ENCODE measurements at places on chromosomes 1 and 21.

DNA sequence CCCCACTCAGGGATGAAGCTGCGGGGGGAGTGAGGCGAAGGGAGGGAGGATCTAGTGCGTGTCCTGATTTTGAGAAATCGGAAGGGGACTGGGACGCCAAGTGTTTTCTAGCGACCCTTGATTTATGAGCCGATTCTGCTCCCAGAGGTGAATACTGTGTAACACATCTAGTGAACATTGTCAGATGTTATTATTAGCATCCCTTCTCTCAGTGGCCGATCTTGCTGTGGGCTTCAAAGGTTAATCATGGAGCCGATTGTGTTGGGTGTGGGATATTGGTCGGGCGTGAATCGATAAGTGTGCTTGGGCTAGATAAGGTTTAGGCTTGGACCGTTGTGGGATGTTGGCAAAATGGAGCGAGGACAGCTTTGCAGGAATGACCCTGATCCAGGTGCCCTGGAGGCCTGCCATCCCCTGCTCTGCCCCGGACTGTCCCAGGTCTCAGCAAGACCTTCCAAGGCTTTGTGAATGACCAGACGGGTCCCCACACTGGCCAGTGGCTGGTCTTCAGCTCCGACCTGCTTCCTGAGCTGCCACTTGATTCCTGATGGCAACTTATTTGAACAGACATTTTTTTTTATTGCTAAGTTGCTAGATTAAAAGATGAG lies 2.2 kb downstream of the AJAP1 start:
- no peak for DNase-seq

- DNase-seq, result no peak
Measured at GRCh38 chr1:93177991-93178390, 2.2 kb downstream of the TMED5 start.

DNA sequence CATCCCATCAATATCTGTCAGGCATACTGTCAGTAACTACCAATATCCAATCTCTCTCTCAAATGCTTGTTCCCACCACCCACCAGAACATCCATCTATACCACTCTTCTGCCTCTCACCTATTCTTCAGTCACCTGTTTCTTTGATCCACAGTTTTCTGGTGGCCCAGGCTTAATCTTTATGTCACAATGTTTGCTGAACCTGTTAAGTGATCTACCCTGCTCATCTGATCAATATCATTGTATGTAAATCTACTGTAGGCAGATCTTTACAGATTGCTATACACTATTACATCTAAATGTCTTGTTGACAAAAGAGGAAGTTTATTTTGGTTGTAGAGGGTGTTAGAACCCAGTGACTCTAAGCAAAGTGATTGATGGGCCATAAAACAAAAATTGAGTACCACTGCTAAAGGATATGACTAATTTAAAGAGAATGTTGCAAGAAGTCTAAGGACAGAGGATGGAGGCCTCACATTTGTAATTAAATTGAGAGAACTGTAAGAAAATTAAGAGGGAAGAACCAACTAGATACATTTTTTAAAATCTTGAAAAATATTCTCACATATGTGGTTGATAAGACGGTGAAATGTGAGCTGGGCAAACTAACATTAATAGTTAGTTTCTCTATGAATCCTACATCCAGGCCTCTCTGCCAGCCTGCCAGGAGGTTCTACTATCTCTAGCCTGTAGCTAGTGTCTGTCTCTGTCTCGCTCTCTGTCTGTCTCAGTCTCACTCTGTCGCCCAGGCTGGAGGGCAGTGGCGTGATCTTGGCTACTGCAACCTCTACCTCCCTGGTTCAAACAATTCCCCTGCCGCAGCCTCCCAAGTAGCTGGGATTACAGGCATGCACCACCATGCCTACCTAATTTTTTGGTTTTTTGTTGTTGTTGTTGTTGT lies 34.1 kb downstream of the EGLN1 start:
- DNase-seq, result peak; percentile 30

DNA sequence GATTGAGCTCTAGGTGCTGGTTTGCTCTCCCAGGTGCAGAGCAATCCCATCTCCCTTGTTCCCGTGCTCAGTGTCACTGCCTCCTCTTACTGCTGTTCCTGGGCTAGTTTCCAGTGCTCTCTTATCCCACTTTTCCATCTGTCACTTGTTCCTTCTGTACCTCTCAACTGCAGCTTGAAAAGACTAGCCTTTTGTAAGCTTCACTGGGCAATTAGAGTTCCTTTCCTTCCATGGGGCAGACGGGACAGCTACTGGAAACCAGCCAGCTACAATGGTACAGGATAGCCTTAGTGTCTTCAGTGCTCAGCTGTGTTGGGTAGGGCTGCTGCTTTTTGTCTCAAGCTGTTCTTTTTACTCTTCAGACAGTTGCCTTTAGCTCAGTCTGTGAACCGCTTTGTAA lies 31.6 kb downstream of the AGT start:
- DNase-seq, result no peak

DNA sequence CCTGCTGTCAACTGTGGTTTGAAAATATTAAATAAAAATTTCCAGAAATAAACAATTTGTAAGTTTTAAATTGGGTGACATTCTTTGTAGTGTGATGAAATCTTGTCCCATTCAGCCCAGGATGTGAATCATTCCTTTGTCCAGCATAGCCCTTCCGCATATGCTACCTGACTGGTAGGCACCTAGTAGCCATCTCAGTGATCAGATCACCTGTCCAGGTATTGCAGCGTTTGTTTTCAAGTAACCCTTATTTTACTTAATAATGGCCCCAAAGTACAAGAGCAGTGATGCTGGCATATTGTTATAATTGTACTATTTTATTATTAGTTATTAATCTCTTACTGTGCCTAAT lies 351.6 kb upstream of the B3GALT2 start:
- DNase-seq, result no peak

DNA sequence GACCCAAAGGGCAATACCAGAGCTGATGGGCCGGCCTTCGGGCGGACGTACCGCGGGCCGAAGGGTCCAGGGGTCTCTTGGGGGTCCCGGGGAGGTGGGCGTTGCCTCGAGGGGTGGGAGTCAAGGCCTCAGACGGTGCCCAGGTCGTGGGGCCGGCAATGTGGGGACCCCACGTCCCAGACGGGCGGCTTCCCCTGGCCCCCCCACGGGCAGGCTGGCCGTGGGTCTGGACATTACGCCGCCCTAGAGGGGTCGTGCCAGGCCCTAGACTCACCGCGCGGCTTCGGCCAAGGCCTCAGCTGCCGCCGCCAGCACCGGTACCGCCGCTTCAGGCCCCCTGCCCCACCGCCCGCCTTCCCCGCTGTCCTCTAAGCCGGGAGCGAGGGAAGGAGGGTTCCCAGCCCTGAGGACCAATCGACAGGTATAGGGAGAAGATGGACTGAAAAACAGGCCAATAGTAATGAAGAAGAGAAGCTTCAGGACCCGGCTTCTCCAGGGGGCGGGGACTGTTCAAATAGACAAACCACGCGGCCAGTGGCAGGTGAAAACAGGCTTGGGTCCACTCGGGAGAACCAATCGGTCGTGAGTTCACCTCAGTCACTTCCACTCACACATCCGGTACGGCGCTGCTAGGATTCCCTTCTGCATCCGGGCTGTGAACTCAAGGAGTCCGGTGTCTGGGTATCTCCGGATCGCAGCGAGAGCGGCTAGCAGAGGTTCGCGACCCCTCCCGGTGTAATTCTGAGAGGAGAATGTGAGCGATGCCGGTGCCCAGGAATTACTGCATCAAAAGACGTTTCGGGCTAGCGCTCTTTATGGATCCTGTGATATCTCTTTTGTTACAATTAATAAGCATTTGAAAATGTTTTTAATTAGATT lies at the start of gene MTOR:
Gene MTOR (minus strand): TSS at position 381 of the 879 bp plus-strand sequence. CDS start 3,142 bp downstream, outside the sequence.
- peak; percentile 100 for DNase-seq

DNA sequence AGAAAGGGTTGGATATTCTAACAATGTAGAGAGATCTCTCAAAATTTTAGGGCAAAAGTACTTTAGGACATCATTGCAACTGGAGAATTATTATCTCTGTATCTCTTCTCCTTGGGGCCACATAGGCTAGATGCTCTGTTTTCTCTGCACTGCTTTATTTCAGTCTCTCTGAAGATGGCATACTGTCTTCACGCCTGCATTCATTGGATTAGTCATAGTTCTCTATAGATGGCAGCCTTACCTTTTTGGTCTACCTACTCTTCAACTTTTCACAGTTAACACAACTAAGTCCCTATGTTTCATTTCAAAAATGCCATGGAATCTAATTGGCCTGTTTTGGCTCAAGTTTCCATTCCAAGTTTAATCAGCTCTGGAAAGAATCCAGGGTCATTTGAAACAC lies 1623.3 kb upstream of the B3GALT2 start:
- no peak for DNase-seq

- no peak for DNase-seq
Measured at GRCh38 chr1:80217377-80217986, 1211.0 kb upstream of the ADGRL4 start.

Data from activated CD4-positive, alpha-beta T cell treated with anti-CD3 and anti-CD28 coated beads, Interleukin-2, Interleukin-6, amounts not matched to agents 100 ng/mL and 50 ng/mL, durations not matched to agents 16 hours and 8 hours (primary cell).